Hematopoietic multipotent progenitor cell (in vitro differentiated cells): ENCODE measurements at places on chromosomes 7 and 10.

DNA sequence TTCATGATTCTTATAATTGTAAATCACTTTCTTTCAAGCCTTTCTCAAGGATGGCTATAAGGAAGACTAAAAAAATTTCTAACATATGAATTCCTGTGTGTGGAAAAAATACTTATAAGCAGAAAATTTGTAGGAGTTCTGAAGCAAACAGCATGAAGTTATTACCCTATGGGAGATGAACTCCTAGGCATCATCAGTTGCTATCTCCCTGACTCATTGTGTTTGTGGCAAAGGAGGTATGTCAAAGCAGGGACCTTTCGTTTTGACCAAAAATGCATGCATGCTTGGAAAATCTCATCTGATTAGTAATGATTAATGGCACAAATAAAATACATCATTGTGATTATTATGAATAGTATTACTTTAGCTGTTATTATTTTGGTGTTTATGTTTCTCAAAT lies 59.4 kb downstream of the CALCR start:
- no peak for DNase-seq

DNA sequence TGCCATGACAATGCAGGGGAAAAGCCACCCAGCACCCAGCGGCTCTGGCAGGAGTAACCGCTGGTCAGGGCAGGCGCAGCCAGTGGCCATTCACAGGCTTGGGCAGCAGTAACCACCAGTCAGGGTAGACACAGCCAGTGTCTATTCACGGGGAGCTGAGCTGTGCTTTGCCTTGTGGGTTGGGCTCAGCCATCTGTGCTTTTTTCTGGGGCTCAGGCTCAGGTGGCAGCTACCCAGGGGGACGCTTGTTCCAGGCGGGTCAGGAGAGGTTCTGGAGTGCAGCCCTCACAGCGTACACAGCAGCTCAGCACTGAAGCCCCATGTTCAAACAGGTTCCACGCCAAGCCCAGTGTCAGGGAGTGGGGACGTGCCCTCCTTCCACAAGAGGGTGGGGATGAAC lies 28.5 kb downstream of the FOXL3 start:
- no peak for DNase-seq

GRCh38 chr7:29839302-29839701 lies 33.0 kb downstream of the WIPF3 start:
- no peak for DNase-seq

- DNase-seq, result no peak
Measured at GRCh38 chr10:64586934-64587503, 1065.8 kb downstream of the REEP3 start.

DNA sequence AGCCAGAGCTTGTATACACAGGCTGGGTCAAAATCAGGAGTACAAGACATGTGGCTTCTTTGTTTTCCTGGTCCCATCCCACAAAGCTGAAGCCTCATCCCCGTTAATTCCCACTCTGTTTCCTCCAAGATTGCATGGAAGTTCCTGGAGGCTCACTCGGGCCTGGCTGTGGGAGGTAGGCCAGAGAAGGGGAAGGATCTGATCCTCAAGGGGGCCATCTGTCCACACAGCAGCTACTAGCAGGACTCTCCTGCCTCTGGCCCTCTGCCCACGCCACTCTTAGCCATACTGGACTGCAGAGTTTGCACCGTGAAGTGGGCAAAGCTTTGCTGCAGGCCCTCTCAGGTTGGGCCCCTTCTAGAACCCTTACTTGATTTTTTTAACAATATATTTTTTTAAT lies 160.6 kb downstream of the FGFR2 start:
- no peak for DNase-seq

DNA sequence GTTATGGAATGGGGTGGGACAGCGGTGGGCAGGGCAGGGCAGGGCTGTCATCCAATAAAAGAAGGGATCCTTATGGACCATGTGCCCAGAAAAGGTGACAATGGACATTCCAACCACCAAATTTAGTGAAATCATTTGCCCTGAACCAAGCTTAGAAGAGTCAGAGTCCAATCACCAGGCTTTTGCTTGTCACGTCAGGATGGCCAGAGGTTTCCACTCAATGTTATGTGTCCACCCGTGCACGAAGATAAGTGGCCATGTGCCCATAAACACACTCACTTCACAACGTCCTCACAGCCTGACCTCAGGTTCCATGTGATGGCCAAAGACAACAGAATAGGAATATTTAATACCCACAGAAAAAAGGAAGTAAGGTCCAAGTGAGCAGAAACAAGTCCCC lies 36.6 kb upstream of the PLPP4 start:
- DNase-seq, result no peak

DNA sequence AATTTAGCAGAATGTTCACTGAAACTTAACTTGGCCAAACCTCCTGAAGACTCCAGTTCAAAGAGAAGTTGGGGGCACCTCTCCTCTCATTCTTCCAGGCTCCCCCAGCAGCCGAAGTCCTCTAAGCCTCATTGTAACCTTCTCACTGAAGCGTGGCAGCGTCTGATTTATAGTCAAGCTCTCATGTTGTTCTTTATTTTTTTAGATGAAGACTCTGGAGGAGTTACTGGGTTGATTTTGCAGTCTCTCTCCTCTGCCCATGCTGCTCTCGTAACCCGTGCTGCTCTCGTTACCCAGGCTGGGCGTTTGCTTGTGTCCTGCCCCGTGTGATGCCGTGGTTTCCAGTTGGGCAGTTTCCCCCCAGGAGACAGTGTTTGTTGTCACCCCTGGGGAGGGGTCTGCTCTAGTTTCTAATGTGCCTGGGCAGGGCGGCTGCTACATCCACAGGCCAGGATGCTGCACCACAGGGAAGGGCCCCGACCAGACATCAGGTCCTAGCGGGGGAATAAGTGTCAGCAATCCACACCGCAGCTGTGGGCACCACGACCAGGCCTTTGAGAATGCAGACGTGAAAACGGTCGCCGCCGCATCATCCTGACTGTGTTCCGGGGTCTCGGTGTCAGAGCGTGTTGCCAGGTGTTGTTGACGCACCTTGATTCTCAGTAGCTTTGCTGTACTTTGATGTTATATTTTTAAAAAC lies 65.2 kb downstream of the WDR37 start:
- DNase-seq, result no peak

DNA sequence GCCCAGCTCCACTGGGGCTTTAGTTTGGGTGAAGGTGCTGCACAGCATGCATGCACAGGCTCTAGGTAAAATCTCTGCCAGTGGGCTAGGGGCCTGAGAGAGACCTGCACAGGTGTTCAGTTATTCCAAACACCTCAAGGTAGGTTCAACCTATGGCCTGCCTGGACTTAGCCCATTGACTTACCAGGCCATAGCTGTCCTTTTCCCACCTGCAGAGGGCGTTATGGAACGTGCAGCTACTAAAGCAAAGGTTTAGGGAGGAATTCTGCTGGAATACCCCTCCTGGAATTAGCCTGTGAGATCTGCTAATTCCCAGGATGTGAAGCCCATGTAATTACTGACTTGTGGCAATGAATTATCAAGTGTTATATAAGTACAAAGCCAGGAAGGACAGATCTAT lies 3.6 kb downstream of the VWC2 start:
- DNase-seq, result no peak

- no peak for DNase-seq
Measured at GRCh38 chr10:93097386-93097785, 23.7 kb downstream of the CYP26A1 start.

DNA sequence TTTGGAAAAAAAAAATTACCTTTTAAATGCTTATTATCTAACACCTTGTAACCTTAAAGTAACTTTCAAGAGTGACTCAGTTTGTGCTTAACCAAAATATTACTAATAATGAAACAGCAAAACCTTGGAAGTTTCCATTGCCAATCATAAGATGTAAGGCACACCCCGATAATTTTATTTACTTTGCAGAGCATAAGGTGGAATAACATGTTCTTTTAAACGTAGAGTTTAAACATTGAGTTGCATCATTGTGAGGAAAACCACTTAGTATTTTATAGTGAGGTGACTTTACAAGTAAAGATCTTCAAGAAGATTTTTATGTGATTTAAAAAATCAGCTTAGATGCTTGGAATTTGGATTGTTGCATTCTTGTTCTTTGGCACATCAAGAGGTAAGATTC lies at the start of gene PNLIPRP3:
Gene PNLIPRP3 (plus strand): TSS at position 177 of the 400 bp plus-strand sequence. CDS start 166 bp downstream, at position 343.
- DNase-seq, result no peak

- DNase-seq, result no peak
Measured at GRCh38 chr10:102831322-102832071, 5.7 kb downstream of the CYP17A1 start.

GRCh38 chr7:159040146-159040545 lies 104.5 kb downstream of the VIPR2 start:
- DNase-seq, result no peak

DNA sequence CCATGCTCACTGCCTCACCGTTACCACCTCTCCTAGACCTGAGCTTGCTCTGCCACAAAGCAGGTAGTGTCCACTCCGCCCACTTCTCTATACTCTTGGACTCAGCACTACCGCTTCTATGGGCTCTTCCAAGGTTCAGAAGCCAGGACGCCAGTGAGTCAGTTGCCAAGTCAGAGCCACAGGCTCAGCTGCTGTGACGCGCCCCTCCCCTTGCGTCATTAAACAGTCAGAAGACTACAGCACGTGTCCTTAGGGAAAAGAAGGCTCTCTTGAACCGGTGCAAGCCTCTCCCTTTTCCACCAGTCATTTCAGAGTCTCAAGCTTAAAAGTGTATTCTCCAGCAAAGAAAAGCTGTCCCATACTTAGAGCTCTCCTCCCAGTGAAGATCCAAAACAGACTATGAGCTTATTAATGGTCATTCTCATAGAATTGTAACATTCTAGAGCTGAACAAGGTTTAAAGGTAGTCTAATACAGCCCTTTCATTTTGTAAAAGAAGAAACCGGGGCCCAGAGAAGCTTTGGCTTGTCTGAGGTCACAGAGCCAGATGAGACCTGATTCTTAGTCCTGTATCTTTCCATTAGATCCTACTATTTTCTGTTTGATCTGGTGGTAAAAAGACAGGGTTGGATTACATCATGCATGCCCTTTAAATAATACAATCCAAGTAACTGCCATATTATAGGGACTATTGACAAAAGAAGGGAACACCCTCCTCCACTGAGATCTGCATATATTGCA lies 40.9 kb upstream of the MET start:
- DNase-seq, result no peak

- no peak for DNase-seq
Measured at GRCh38 chr10:78931321-78932053, 137.3 kb upstream of the ZMIZ1 start.

DNA sequence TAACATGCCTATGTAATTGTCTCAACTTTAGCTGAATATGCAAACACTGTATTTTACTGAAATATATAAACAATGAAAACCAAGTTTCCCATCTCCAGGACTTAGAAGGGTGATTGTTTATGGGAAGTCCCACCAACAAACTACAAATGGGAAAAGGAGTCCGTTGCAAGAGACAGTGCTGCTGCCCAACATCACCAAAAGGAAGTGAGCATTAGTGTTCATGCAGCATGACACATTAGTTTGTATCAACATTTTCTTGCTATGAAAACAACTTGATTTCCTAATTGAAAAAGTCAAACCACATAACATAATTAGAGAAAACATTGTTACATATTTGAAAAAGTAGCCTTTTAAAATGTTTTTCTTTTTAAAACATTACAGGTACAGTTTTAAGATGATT lies 138.5 kb downstream of the ZNF438 start:
- no peak for DNase-seq
